ENCODE measurements at places on chromosomes 6 and 20.

DNA sequence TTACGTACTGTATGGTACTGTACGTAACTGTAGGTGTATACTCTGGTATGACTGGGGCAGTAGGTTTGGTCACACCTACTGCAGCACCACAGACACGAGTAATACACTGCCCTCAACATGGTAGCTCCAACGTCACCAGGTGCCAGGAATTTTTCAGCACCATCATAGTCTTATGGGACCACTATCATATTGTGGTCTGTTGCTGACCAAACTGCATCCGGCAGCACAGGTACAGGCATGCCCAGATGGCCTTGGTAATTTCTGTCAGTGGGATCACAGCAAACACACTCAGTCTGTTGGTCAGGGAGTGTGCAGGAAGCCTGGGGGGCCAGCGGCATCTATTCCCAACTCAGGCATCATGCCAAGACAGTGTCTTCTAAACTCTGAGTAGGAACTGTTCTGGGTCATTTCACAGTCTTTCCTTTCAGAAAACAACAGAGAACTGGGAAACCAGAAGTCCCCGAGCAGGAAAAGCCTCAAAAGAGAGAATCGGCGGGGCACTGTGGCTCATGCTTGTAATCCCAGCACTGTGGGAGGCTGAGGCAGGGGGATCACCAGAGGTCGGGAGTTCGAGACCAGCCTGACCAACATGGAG is 5.8 kb downstream of the YTHDF1 start:
- DNase-seq: no peak

DNA sequence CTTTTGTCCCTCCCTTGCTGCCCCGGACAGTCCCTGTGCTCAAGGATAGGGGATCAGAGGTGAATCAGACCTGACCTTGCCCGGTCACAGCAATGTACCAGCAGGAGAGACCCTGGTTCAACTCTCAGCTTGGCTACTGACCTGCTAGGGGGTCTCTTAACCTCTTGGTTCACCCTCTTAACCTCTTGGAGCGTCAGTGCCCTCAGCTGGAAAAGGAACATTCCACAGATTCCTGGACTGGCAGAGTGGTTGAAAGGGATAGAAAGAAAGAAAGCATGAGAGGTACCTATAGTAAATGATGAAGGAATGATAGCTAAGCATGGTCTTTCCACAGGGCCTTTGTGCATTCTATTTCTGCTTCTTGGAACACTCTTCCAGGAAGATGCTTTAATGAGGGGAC is 25.2 kb downstream of the SNAI1 start:
- no peak for DNase-seq

GRCh38 chr6:4299476-4299875 is 164.1 kb upstream of the ECI2 start:
- DNase-seq: no peak

DNA sequence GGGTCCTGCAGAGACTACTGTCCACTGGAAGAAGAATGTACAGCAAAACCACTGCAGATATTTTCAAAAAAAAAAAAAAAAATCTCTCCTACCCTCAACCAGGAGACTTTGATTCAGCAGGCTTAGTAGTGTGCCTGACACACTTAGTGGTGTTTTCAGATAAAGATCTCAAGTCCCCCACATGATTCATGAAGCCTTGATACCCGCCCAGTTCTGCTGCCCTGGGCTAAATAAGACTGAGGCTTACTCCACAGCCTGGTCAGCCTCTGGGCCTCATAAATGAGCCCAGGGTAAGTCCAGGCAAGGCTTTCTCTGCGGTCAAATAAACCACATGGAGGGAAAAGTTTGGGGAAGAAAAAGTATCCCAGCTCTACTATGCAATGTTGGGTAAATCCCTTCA is 222.1 kb upstream of the ARID1B start:
- DNase-seq: no peak

All from T follicular helper cell (primary cell).